Stimulated activated CD4-positive, alpha-beta T cell treated with anti-CD3 and anti-CD28 coated beads, Interleukin-12 subunit alpha, Interleukin-12 subunit beta, amount 100 ng/mL, for 24 hours (primary cell): ENCODE measurements at places on chromosomes 2 and 18.
A peak's percentile ranks its signal among the peaks of the same experiment; 100 is the strongest.

DNA sequence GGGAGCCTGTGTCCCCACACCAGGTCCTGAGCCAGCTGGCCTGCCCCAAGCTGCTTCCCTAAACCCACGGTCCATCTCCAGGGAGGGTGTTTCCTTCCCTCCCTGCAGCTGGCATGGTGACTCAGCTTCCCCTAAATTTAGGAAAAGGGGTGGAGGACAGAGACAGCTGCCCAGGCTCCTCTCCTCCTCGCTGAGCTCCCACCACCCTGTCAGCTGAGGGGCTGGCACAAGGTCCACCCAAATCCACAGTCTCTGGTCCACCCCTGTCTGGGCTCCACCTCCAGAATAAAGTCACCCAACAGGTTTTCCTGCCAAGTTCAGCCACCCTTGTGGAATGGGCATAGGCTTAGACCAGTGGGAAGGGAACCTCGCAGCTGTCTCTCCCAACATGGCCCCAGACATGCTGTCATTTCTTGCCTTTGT lies 156.5 kb downstream of the TNS1 start:
- no peak for DNase-seq

GRCh38 chr2:108236676-108237335 lies 3.0 kb upstream of the SULT1C3 start:
- DNase-seq: no peak

GRCh38 chr2:164281896-164282295 lies 339.4 kb downstream of the GRB14 start:
- DNase-seq: no peak

GRCh38 chr2:98730707-98731040 lies 258 bp downstream of the MGAT4A start:
- DNase-seq: peak; percentile 42

DNA sequence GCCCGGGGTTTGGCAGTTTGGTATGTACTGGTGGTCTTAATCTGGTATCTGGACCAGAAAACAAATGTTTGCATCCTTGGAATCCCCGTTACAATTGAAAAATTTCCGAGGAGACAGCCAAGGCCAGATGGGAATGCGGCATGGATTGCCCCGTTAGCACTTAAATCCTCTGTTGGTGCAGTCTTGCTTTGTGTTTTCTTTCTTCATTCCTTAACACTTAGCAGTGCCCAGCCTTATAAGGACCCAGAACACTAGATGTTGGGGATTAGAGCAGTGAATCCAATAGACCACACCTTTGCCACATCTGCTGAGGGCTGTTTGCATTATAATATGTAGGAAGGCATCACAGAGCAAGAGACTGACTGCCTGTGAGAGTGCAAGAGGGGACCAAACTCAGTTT lies 12.8 kb upstream of the ZNF532 start:
- no peak for DNase-seq

GRCh38 chr2:10160203-10160955 lies 37.8 kb downstream of the RRM2 start:
- no peak for DNase-seq
